ENCODE measurements at places on chromosomes 16 and 17. TPM values are rescaled to one million over a fixed set of nuclear protein-coding genes. Genes with fewer than 3 reads are reported as not detected.

TMEM204 gene
- 14.6 TPM for total RNA-seq

PTX4 gene
- not detected for total RNA-seq

SARM1 gene
- 7.6 TPM for total RNA-seq

CNGB1 gene
- total RNA-seq, result not detected

TEX19 gene
- not detected for total RNA-seq

EFCAB5 gene
- not detected for total RNA-seq

GRCh38 chr16:67543582-67543981, 15.0 kb downstream of the RIPOR1 start:
- no peak overlapping the region for H3K4me3 ChIP-seq
- H3K36me3 ChIP-seq, result peaks cover 97% of the 10 kb centered on the region
- no peak for DNase-seq
- H3K4me1 ChIP-seq, result peaks cover 31% of the 10 kb centered on the region

GRCh38 chr16:6493555-6493954, 839.1 kb upstream of the RBFOX1 start:
- H3K27me3 ChIP-seq, result no peaks in the 10 kb centered on the region
- no peak overlapping the region for H3K4me3 ChIP-seq
- H3K27ac ChIP-seq, result no peak overlapping the region
- no peaks in the 10 kb centered on the region for H3K36me3 ChIP-seq

DNA sequence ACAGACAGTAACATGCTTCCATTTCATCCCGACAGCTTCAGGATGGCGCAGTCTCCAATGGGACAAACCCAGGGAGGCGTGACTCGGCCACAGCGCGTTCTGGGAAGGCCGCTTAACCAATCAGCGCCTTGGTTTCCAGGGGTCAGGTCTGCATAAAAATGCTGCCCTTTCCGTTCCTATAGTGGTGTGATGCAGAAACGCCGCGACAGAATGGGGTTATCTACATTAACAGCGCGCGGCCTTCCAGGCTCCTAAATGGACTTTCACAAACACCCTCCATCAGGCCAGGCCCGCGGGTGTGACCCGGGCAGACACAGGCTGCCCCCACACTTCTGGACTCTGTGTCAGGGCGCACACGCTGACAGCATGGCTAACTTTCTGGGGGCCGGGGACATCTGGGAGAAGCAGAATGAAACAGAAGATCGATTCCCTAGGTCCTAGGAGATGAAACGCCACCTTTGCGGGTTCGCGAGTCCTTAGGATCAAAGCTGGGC, 792 bp downstream of the TMEM231 start:
- H3K4me3 ChIP-seq, result peak overlapping the region; percentile 54
- peaks cover 33% of the 10 kb centered on the region for H3K4me1 ChIP-seq
- DNase-seq, result peak; percentile 88

DNA sequence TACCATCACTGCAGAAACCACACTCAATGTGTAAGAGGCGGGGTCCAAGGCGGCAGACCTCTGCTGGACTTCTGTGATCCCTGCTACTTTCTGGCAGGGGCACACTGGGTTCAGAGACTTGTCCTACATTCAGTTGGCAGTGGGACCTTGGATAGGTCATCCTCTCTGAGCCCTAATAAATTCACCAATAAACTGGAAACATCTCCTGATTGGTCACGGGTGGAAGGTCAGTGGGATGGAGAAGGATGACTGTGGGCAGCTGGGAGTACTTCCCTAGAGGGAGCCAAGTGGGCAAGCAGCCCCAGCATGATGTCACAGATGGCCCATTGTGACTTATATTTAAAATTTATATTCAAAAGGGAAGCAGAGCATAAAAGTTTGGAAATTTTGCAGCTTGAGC, 49.7 kb downstream of the RNF112 start:
- DNase-seq, result no peak
- no peaks in the 10 kb centered on the region for H3K27me3 ChIP-seq
- H3K4me1 ChIP-seq, result no peaks in the 10 kb centered on the region
- no peaks in the 10 kb centered on the region for H3K36me3 ChIP-seq

GRCh38 chr17:78133971-78134898, 3.7 kb downstream of the TMC8 start:
- H3K27ac ChIP-seq, result no peak overlapping the region
- H3K27me3 ChIP-seq, result no peaks in the 10 kb centered on the region
- H3K4me3 ChIP-seq, result no peak overlapping the region
- no peaks in the 10 kb centered on the region for H3K36me3 ChIP-seq
- no peak for DNase-seq

GRCh38 chr16:81837312-81837751, 58.2 kb downstream of the PLCG2 start:
- no peak overlapping the region for H3K4me3 ChIP-seq
- DNase-seq, result no peak
- H3K4me1 ChIP-seq, result no peaks in the 10 kb centered on the region
- peak overlapping the region; percentile 11 for H3K27ac ChIP-seq
- H3K27me3 ChIP-seq, result peaks cover 3% of the 10 kb centered on the region
- H3K36me3 ChIP-seq, result no peaks in the 10 kb centered on the region

- no peak overlapping the region for H3K4me3 ChIP-seq
- no peak overlapping the region for H3K27ac ChIP-seq
- H3K27me3 ChIP-seq, result no peaks in the 10 kb centered on the region
- DNase-seq, result no peak
Observed at GRCh38 chr17:41803049-41804020, 8.4 kb downstream of the P3H4 start.

GRCh38 chr16:67786491-67786890, 19.9 kb downstream of the RANBP10 start:
- H3K4me1 ChIP-seq, result no peaks in the 10 kb centered on the region
- peaks cover 3% of the 10 kb centered on the region for H3K36me3 ChIP-seq
- no peaks in the 10 kb centered on the region for H3K27me3 ChIP-seq
- H3K27ac ChIP-seq, result no peak overlapping the region
- H3K4me3 ChIP-seq, result no peak overlapping the region
- no peak for DNase-seq

DNA sequence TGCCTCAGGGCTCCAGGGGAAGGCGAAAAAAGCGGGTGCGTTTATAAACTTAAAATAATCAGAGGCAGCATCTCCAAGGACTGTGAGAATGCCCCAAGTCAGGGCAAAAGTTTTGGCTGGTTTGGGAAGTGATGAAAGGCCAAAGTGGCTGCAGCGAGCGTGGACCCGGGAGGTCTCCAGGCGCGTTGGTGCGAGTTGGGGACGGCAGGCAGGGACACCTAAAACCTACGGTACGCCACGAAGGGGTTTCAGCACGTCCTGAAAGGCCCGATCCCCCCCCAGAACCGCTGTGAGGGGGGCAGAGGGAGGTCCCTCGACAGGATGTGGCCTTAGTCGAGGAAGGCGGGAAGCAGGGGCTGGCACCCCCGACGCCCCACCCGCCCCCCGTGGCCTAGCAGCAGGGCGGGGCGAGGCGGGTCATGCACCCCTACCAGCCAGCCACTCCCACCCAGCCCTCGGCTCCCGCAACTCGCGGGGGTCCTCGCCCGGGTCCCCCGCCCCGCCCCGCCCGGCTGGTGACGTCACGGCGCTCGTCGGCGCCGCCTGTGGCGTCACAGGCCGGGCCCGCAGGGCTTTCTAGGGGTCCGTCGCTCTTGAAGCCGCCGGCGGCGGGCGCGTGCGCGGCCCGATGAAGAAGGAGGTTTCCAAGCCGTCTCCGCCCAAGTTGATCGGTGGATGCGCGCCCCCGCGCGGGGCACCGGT, at the start of gene MYCBPAP:
MYCBPAP (plus strand) TSS at position 569 of the 702 bp plus-strand sequence. CDS start 236 bp downstream, outside the sequence.
- peaks cover 28% of the 10 kb centered on the region for H3K4me1 ChIP-seq
- H3K27ac ChIP-seq, result peak within 1 kb of the TSS; percentile 74
- DNase-seq, result peak; percentile 86
- no peaks in the 10 kb centered on the region for H3K36me3 ChIP-seq
- no peaks in the 10 kb centered on the region for H3K27me3 ChIP-seq

DNA sequence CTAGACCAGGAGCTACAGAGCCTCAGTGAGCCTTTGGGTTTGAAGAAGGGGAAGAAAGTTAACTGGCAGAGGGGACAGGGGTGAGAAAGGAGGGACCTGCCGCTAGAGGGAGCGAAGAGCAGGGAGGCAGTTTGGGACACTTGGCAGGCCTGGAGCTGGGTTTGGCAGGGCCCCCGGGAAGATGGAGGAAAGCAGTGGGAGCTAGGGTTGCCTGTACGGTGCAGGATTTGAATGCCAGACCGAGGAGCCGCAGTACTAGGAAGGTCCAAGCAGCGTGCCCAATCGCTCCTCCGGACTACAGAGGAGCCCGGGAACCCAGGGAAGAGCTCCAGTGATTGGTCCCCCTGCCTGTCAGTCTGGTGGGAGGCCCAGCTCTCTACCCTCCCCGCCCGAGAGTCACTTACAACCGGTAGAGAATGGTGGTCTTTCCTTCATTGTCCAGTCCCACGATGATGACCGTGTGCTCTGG, 1.3 kb downstream of the ARL5C start:
- H3K4me1 ChIP-seq, result peaks cover 51% of the 10 kb centered on the region
- H3K27me3 ChIP-seq, result no peaks in the 10 kb centered on the region
- DNase-seq, result peak; percentile 93
- no peak overlapping the region for H3K27ac ChIP-seq

DNA sequence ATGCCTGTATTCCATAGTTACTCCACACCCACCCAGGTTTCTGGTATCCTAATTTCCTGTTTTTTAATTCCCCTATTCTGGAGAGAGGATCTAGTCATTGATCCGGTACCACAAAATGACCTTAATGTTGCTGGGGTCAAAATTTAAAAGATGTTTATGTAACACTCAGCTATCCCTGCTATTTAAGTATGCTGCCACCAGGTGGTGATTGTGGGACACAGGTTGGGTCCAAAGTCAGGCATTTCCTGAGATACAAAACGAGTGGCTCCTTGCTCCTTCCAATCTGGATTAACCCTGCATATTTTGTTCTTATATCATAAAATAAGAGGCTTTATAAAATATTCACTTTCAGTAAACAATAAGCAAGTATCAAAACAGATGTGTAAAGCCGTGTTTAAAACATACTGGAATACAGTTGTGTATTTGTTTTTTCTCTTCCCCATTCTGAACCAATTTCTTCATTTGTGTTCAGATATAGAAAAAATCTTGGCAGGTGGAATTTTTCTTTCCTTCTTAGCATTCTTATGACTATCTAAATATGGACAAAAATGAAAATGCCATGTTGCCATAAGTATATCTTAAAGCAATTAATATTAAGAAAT, 16.3 kb downstream of the HS3ST4 start:
- H3K4me3 ChIP-seq, result no peak overlapping the region
- no peak for DNase-seq
- no peaks in the 10 kb centered on the region for H3K4me1 ChIP-seq
- H3K27ac ChIP-seq, result no peak overlapping the region
- H3K27me3 ChIP-seq, result peaks cover 14% of the 10 kb centered on the region

- no peak for DNase-seq
- no peaks in the 10 kb centered on the region for H3K27me3 ChIP-seq
- H3K4me3 ChIP-seq, result no peak overlapping the region
Observed at GRCh38 chr16:82935766-82936165, 309.0 kb downstream of the CDH13 start.

GRCh38 chr16:56190677-56191155, 573 bp upstream of the GNAO1 start:
- H3K4me1 ChIP-seq, result no peaks in the 10 kb centered on the region
- no peaks in the 10 kb centered on the region for H3K36me3 ChIP-seq
- peaks cover 63% of the 10 kb centered on the region for H3K27me3 ChIP-seq
- H3K27ac ChIP-seq, result peak overlapping the region; percentile 87
- peak overlapping the region; percentile 68 for H3K4me3 ChIP-seq

GRCh38 chr17:36197387-36197703, 787 bp upstream of the CCL3L1 start:
- no peaks in the 10 kb centered on the region for H3K36me3 ChIP-seq
- H3K27ac ChIP-seq, result no peak overlapping the region
- no peaks in the 10 kb centered on the region for H3K27me3 ChIP-seq
- DNase-seq, result no peak

- peaks cover 27% of the 10 kb centered on the region for H3K4me1 ChIP-seq
- H3K27me3 ChIP-seq, result no peaks in the 10 kb centered on the region
- H3K27ac ChIP-seq, result no peak overlapping the region
- H3K36me3 ChIP-seq, result no peaks in the 10 kb centered on the region
Observed at GRCh38 chr17:28982131-28982793, 23.6 kb downstream of the SEZ6 start.

DNA sequence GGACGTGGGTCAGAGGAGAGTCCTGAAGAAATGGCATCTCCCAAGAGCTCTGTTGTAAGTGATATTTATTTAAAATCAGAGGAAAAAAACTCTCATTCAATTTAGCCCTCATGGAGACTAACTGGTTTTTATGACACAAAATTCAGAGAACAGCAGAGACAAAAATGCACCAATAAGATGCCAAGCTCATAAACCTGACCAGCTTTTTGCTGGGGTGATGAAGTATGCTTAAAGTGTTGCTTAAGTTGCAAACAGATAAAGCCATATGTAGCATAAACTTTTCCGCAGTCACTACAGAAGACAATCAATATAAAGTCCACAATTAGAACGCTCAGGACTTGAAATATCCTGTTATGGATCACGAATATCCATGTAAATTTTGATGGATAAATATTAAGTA, 124.0 kb upstream of the CORO6 start:
- no peaks in the 10 kb centered on the region for H3K27me3 ChIP-seq
- no peak overlapping the region for H3K4me3 ChIP-seq
- peak overlapping the region; percentile 57 for H3K27ac ChIP-seq

DNA sequence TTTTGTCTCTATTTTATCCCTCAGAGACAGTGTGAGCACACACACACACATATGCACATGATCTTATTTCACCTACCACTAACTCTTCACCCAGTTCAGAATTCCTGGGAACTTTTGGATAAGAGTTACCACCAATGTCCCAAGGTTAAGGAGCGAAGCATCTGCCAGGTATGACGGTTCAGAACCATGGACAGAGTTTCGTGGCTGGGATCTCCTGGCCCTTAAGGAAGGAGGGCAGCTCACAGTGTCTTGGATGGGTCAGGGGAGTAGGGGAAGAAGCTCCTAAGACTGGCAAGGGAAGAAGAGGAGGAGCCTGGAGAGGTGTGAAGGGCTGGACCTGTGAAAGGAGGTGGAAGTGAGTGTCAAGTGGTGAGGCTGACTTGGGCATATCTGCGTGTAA, 23.0 kb upstream of the TMEM132E start:
- H3K27ac ChIP-seq, result no peak overlapping the region
- H3K4me3 ChIP-seq, result no peak overlapping the region
- H3K36me3 ChIP-seq, result no peaks in the 10 kb centered on the region

DNA sequence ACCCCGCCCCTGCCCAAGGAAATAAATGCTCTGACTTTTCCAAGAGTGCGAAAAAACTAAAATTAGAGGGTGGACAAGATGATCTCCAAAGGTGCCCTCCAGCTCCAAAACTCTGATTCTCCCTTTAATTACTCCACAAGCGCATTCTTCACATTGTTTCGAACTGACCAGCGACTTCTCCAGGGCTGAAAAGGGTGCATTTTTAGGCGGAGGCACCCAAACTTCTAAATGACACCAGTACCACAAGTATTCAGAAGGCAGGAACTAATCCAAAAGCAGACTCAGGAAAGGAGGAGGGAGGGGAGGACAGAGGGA, 750 bp downstream of the ZFHX3 start:
- peak overlapping the region; percentile 92 for H3K27ac ChIP-seq
- no peaks in the 10 kb centered on the region for H3K36me3 ChIP-seq

GRCh38 chr16:85047867-85048455, 20.4 kb downstream of the KIAA0513 start:
- H3K4me1 ChIP-seq, result peaks cover 12% of the 10 kb centered on the region
- no peaks in the 10 kb centered on the region for H3K36me3 ChIP-seq
- no peak overlapping the region for H3K27ac ChIP-seq
- no peak overlapping the region for H3K4me3 ChIP-seq

GRCh38 chr17:76725580-76726230, 701 bp downstream of the JMJD6 start:
- no peaks in the 10 kb centered on the region for H3K27me3 ChIP-seq
- peak; percentile 83 for DNase-seq
- peak overlapping the region; percentile 99 for H3K27ac ChIP-seq

GRCh38 chr16:86508947-86509758, 1.2 kb upstream of the FOXF1 start:
- H3K4me1 ChIP-seq, result peaks cover 30% of the 10 kb centered on the region
- peak overlapping the region; percentile 39 for H3K27ac ChIP-seq
- DNase-seq, result peak; percentile 60
- H3K27me3 ChIP-seq, result peaks cover 71% of the 10 kb centered on the region
- H3K4me3 ChIP-seq, result peak overlapping the region; percentile 63
